ENCODE measurements at places on chromosomes 3 and 15.

- no peak for DNase-seq
Measured at GRCh38 chr15:90334304-90334731, 17.8 kb upstream of the ZNF774 start.

DNA sequence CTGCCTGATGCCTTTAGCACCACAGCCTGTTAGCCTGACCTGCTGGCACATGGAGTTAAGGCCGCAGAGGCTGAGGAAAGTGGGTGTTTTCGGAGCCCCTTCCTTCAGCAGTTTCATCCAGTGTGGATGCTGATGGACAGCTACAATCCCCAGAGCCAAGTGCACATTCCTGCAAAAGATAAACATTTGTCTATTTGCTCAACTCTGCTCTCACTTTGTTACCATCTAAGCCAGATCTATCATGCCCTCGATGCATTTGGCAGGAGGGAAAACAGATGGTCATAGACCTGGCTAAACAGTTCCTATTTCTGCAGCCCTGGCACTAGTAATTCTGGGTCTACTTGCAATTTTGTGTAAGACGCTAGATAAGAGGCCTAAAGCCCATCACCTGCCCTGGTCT is 312.9 kb upstream of the RASGRP1 start:
- no peak for DNase-seq

GRCh38 chr3:167100651-167101050 is 279.4 kb downstream of the ZBBX start:
- no peak for DNase-seq

DNA sequence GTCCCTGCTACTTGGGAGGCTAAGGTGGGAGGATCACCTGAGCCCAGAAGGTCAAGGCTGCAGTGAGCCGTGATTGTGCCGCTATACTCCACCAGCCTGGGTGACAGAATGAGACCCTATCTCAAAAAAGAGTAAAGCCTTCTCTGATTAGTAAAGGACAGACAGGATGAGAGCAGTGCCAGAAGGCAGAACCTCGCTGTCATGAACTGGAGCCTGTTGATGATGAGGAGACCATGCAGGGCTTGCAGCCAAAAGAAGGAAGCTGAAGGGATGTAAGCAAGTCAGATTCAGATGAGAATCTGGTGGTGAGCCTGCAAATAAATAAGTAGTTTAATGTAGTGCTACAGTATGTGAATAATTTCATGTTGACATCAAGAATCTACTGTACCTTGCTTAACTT is 52.8 kb downstream of the USP50 start:
- DNase-seq, result no peak

DNA sequence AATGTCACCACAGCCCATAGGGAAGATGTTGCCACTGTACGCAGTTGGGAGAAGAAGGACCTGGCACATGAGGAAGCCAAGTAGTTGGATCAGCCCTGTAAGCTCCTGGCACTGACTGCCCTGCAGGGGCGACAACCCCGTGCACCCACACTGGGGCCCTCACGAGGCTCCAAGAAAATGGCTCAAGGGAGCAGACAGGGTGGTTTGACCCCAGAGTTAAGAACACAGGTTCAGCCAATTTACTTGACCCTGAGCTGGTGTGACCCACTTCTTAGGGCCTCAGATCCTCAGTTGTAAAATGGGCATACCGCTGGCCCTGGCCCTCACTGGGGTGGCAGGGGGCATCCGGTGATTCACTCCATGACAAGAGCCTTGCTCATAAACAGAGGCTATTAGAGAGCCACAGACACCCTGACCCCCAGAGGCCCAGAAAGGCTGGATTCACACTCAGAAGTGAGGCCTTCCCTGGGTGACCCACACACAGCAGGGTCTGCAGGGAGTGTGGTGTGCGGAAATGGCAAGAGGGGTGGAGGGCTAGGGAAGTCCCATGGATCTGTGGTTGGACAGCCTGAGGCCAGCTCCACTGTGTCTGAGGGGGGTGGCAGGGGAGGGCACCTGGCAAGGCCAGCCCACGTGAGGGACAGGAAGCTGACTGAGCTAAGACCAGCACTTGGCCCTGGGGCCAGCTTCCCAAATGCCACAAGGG is 1.7 kb upstream of the HHATL start:
- no peak for DNase-seq

GRCh38 chr3:66068255-66068654 is 29.5 kb upstream of the MAGI1 start:
- no peak for DNase-seq

GRCh38 chr3:192863091-192863420 is 54.6 kb downstream of the MB21D2 start:
- no peak for DNase-seq

Measured in fibroblast of skin of back (primary cell).